ENCODE measurements at places on chromosomes 11 and 22.

GRCh38 chr11:21492931-21493330, 700.0 kb upstream of the ANO5 start:
- no peak for DNase-seq

DNA sequence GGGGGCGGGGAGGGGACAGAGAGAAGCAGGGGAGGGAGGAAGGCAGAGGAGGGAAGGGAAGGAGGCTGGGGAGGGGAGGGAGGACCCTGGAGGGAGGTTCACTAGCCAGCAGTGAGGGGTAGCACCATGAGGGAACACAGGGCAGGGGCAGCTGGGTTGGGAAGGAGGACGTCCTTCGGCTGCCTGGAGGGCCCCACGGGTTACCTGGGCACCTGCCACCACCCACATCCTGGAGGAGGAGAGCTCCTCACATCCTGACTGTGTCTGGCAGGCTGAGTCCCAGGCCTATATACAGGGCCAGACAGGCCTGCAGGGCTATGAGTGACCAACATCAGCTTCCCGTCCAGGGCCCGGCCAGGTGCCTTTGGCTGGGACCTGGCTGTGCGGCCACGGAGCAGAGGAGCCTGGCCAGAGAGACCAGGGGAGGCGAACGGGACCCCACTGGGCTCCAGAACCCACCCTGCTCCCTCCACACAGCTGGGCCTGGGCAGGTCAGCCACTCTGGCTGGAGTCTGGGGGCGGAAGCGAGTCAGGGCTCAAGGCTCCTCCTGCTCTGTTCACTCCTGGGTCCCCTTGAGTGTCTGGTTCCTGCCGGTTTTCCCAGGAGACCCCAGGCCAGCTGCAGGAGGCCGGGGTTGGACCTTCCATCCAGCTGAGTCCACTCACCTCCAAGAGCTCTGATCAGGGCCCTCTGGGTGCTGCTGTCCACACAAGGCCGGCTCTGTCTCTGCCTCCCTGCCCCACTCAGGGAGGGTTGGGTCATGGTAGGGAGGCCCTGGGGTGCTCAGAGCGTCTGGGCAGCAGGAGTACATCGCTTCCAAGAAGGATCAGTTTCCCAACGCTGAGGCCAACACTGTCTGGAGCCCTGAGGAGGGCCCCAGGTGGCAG, 677.7 kb downstream of the BRD1 start:
- DNase-seq: no peak

GRCh38 chr22:33561149-33561807, 359.0 kb downstream of the LARGE1 start:
- no peak for DNase-seq

DNA sequence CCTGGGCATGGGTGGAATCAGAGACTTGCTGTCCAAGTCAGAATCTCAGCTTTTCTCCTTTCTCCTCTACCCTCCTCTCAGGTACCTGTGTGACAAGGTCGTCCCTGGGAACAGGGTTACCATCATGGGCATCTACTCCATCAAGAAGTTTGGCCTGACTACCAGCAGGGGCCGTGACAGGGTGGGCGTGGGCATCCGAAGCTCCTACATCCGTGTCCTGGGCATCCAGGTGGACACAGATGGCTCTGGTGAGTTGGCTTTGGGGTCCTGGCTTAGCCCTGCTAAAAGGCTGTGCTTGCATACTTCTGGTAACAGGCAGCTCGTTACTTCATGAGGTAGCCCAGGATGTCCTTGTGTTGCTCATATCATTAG, 10.7 kb downstream of the MCM5 start:
- DNase-seq: no peak

GRCh38 chr11:119991669-119992068, 146.2 kb downstream of the TRIM29 start:
- DNase-seq: no peak
